Left lobe of liver (tissue), 2 donors: ENCODE measurements at places on chromosomes 2 and 18. TPM values are rescaled to one million over a fixed set of nuclear protein-coding genes. Genes with fewer than 3 reads are reported as not detected.

Gene EVX2
- total RNA-seq = not detected

Gene GKN1
- total RNA-seq = not detected

Gene ABHD3
- total RNA-seq = 21.3 TPM

Gene SLC5A6
- 72.6 TPM for total RNA-seq

Gene RPIA
- 2.9 TPM for total RNA-seq

Gene POTEE
- total RNA-seq = not detected

Gene EGR4
- total RNA-seq = not detected

Gene AFF3
- total RNA-seq = 2.3 TPM

Gene MPP4
- not detected for total RNA-seq

Gene ADAM23
- total RNA-seq = 0.03 TPM

GRCh38 chr2:121974897-121975661 is 219.6 kb downstream of the TSN start:
- peak; percentile 54 for DNase-seq

GRCh38 chr18:37985126-37985525 is 419.5 kb upstream of the CELF4 start:
- DNase-seq = no peak

- DNase-seq = no peak
These were observed 724 bp downstream of the FTCDNL1 start for GRCh38 chr2:199850218-199850717.

GRCh38 chr2:69170661-69171060 is 157.7 kb downstream of the ANTXR1 start:
- DNase-seq = no peak

DNA sequence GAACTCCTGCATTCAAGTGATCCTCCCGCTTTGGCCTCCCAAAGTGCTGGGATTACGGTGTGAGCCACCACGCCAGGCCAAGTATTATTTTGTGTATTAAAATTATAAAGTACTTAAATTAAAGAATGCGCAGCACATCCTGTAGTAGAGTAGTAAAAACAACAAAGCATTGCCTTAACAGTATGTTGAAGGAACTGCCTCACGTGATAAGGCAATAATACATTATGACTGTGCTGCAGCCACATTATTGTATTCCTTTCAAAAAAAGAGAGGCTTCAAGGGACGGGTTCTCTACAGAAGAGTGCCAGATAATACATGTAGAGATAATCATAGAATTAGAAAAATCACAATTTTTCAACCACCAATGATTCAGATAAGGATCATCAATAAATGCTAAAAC is 33.7 kb downstream of the C2orf76 start:
- DNase-seq = no peak

DNA sequence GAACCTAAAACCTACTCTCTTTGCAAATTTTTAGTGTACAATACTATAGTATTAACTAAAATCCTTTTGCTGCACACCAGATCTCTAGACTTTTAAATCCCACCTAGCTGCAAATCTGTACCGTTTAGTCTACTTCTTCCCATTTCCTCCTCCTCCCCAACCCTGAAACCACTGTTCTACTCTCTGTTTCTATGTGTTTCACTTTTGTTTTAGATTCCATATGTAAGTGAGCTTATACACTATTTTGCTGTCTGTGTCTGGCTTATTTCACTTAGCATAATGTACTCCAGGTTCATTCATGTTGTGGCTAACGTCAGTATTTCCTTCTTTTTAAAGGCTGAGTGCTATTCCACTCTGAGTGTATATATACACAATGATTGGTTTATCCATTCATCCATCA is 18.4 kb upstream of the DSC2 start:
- no peak for DNase-seq

DNA sequence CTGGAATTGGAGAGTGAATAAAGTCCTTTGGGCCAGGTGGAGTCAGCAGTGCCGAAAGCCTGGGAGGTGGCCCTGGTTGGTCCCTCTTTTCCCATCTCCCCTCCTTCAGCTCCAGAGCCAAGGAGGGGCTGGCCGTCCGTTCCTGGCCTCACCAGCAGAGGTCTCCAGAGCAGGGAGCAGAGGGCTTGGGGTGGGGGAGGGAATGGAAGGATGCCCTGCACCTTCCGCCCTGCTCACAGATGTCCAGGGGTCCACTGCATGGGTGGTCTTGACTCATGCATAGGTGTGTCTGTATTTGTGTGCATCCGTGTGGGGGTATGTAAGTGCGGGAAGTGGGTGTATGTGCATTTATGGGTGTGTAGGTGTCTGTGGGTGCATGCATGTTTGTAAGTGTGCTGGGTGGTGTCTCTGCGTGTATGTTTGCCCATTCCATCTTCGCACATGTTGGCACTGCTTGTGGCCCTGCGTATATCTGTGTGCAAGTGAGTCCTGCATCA is 201.8 kb downstream of the ZFP36L2 start:
- DNase-seq = peak; percentile 66

- no peak for DNase-seq
These were observed 157.3 kb downstream of the MSH2 start for GRCh38 chr2:47560107-47560819.

- DNase-seq = no peak
These were observed 9.2 kb downstream of the TPGS2 start for GRCh38 chr18:36819621-36820020.

- DNase-seq = no peak
These were observed 646.6 kb downstream of the NRXN1 start for GRCh38 chr2:50385349-50385748.

DNA sequence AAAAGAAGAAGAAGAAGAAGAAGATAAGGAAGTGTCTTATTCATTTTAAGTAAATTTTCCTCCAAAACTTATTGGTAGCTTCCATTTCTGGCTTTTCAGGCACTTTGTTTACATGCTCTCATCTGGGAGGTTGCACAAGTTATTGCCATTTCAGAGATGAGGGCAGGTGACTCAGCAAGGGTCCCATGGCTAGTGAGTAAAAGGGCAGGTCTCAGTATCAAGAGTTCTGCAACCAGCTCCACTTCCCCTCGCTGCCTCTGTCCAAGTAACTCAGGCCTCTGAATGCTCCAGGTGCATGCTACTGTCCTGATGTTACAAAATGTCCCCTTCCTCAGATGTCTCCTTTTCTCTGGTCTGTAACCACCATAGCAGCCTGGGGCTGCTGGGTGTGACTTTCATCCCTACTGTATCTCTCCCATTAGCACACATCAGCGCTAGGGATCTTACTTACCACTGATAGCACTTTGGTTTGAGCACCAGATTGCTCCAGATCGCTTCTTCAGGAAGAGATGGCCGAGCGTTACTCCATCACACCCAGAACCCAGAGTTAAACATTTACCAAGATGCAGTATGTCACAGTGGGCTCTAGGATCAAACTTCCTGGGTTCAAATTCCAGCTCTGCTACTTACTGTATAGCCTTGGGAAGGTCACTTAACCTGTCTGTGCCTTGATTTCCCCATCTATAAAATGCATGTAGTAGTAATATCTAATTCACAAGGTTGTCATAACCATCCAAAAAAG is 57.4 kb upstream of the LAPTM4A start:
- no peak for DNase-seq

GRCh38 chr2:160646684-160647444 is 153.3 kb upstream of the RBMS1 start:
- no peak for DNase-seq

DNA sequence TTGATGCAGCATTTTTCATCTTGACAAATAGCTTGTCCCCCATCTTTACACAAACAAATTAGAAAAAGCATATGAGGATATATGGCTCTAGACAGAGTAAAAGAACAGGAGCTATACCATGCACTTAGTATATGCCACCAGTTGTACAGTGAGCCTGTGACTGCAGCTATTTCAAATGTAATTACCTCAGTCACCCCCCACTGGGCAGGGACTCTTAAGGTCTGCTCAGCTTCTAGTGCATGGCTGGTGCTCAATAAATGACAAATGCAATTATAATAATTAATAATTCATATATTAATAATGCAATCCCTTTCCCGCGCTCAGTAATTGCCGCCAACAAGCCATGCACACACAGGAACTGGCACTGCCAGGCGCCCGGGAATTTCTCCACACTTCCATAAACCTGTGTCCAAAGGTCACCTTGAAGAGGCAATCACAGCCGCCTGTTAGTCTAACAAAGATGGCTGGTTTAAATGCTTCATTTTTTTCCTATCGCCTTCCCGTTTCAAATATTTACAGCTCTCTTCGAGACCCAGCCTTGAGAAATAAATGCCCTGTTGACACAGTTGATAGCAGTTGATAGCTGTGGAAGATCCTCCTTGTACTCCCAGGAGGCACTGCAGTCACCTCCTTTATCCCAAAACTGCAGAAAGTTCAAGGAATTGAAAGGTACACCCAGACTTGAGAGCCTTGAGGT is 156.6 kb downstream of the INO80D start:
- peak; percentile 79 for DNase-seq

DNA sequence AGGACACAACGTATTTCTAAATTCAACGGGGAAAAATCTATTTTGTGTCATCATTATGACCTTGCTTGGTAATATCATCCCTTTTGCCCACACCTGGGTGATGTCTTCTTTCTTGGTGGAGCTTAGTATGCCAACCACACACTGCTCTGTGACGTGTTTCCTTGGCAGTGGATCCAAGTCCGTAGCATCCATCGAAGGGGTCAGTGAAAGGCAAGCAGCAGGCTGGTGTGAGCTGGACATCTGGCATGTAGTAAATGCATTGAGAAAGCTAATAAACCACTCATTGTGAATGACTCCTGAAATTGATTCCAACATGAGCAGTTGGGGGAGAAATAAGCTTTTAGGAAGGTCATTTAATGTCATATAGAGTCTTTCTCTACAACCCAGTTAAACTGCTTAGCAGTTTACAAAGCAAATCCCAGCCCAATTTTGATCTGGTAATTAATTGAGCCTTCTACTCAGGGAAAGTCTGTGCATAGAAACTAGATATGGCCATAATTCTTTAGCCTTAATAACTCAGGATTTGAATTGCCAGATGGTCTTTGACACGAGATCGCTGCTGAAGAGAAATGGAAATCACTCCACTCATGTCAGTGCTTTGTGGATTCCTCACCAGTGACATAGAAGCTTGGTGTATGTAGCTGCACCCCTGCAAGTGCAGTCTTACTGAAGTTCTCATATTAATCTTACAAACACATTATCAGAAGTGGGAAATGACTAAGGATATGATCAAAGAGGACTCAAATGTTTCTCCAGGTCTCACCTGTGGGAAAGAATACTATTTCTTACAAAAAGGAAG is 494.8 kb downstream of the CMPK2 start:
- DNase-seq = no peak

DNA sequence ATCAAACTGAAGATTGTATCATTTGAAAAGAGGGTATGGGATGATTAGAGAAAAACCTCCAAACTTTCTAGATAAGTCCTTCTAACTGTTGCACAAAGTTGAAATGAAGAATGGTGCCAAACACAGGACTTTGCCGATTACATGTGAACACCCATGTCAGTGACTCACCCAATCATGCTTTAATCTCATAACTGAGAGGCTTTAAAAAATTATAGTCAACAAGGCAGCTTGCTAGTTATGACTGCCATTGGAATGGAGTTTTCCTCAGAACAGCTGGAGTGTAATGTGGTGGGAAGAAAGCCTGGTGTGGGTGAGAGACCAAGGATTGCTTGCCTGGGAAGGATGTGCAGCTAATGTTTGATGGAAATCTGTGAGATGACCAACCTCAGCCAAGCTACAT is 98.2 kb upstream of the ALPP start:
- DNase-seq = no peak

GRCh38 chr2:39625193-39625926 is 40.4 kb upstream of the TMEM178A start:
- no peak for DNase-seq

DNA sequence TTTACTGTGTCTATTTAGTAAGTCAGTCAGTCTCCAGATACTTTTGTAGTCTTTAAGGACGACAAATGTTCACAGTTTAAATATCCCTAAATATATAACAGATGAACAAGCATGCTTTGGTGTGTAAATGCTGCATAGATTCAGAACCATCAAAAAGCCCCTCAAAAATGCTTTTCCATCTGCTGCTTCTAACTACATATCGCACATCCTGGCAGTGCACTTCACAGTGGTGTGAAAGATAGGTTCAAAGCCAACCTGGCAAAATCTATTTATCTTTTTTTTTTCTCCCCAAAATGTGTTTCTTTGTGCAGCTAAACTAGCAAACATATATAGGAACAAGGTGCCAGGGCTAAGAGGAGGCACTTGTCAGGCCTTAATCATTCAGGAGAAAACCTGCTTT is 753.8 kb downstream of the PLCL1 start:
- no peak for DNase-seq

GRCh38 chr2:151878655-151879563 is 50.7 kb upstream of the ARL5A start:
- no peak for DNase-seq

GRCh38 chr2:205661281-205661680 is 21.0 kb upstream of the NRP2 start:
- DNase-seq = no peak
